ENCODE measurements at places on chromosomes 11 and 22. TPM values are rescaled to one million over a fixed set of nuclear protein-coding genes. Genes with fewer than 3 reads are reported as not detected.
A peak's percentile ranks its signal among the peaks of the same experiment; 100 is the strongest.

Gene WNT7B
- 16.7 TPM for total RNA-seq

Gene LAYN
- total RNA-seq: 61.1 TPM

Gene TBX1
- total RNA-seq: 0.50 TPM

DNA sequence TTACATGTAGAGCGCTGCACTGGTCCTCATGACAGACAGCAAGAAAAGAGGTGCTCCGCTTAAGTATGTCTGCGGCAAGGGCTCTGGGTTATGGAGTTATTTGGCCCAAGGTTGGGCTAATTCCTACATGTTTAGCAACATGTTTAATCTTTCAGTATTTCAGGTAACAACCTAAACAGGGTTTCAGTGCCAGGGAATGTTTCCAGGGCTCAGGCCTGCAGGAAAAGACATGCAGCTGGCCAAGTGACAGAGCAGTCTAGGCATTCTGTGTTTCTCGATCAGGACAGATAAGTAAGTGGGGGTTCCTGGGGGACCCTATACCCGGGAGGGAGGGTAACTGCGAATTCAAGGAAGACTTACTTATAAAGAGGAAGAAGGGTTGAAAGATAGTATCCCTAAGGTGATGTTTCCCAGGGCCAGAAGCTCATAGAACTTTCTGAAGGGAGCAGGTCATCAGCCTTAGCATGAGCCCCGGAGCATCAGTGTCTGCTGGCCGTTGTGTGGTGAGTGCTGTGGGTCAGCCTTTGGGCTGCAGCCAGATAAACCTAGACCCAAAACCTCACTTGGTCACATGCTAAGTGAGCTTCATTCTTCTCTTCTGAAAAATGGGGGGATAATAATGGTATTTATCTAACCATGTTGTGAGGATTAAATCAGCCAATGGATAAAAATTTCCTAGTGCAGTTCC is 18.4 kb downstream of the KCNJ5 start:
- DNase-seq: no peak

Gene SMIM35
- not detected for total RNA-seq

- no peak for DNase-seq
Observed at GRCh38 chr22:42396621-42397331, 35.4 kb downstream of the NFAM1 start.

- DNase-seq: no peak
Observed at GRCh38 chr11:72537051-72537450, 102.7 kb upstream of the CLPB start.

- DNase-seq: peak; percentile 58
Observed at GRCh38 chr11:86717817-86718501, 45.5 kb upstream of the ME3 start.

Gene C1QTNF5
- 15.7 TPM for total RNA-seq

DNA sequence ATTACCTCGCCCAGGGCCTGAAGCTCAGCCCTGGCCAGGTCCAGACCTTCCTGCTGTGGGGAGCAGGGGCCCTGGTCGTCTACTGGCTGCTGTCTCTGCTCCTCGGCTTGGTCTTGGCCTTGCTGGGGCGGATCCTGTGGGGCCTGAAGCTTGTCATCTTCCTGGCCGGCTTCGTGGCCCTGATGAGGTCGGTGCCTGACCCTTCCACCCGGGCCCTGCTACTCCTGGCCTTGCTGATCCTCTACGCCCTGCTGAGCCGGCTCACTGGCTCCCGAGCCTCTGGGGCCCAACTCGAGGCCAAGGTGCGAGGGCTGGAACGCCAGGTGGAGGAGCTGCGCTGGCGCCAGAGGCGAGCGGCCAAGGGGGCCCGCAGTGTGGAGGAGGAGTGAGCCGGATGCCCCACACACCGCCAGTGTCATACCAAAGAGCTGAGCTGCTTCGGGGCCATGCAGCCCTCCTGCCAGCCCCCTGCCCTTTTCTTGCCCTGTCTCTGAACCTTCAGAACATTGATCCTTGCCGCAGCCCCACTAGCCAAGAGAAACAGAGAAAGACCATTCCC is 2.4 kb upstream of the TMEM132A start:
- no peak for DNase-seq

- peak; percentile 68 for DNase-seq
Observed at GRCh38 chr11:64876835-64877341, 1.5 kb downstream of the EHD1 start.

GRCh38 chr11:62108017-62108750 is 15.6 kb upstream of the INCENP start:
- DNase-seq: peak; percentile 78

Gene SAMM50
- total RNA-seq: 35.1 TPM

DNA sequence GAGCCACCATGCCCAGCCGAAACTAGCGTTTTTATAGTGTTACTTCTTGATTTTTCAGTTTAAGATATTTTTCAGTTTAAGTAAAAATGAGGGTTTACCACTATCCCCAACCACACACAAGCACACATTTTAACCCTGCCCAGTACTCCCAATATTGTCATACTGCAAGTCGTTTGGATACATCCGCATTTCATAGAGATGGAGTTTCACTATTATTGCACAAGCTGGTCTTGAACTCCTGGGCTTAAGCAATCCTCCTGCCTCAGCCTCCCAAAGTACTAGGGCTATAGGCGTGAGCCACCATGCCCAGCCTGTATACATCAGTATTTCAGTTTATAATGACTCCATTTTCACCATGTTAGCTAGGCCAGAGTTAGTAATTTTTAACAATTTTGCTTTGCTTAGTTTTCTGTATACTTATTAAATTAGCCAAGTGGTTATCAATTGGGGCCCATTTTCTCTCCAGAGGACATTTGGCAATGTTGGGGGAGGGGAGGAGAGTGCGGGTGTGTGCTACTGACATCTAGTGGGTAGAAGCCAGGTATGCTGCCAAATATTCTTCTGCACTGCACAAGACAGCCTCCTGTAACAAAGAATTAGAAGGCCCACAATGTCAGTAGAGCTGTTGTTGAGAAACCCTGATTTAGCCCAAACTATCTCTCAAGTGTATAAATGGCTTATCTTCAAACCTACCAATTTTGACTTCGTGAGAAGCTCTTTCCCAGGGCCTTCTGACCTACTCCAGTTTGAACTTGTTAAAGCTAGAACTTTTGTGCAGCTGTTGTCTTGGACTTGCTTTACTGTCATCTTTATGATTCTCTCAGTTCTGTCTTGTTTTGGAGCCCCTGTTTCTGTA is 7.3 kb downstream of the USP47 start:
- DNase-seq: peak; percentile 72

DNA sequence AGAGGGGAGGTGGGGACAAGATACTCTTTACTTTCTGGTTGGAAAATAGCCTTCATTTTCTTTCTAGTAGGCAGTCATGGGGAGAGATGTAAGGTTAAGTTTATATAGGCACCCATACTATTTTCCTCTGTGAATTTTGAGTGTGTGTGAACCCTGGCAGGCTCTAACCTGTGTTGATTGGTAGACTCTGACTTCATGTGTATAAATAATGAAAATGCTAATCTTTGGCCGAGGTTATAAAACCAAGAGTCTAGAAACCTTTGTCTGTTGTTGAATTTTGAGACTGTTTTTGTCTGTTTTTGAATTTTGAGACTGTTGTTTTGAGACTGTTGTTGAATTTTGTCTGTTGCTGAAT is 14.0 kb downstream of the TRIM44 start:
- no peak for DNase-seq

Gene SOX6
- 12.1 TPM for total RNA-seq

Gene SYTL2
- total RNA-seq: 133 TPM

- no peak for DNase-seq
Observed at GRCh38 chr11:95768521-95768920, 21.1 kb downstream of the FAM76B start.

DNA sequence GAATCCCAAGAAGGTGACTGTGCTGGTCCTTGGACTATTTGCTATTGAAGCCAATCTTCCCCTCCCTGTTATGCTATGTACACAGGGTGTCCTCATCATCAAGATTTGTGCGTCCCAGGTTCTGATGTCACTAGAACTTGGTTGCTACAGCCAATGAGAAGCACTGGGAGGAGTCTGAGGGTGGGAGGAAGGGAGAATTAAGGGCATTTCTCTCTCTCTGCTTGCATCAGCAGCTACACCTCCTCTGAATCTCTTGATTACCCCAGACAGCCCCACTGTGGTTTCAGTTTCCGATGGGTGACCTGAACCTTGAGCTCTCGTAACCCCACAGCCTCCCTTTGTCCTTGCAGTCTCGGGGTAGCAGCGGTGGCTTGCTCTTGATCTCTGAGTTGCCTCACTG is 212.4 kb upstream of the SESN3 start:
- no peak for DNase-seq

DNA sequence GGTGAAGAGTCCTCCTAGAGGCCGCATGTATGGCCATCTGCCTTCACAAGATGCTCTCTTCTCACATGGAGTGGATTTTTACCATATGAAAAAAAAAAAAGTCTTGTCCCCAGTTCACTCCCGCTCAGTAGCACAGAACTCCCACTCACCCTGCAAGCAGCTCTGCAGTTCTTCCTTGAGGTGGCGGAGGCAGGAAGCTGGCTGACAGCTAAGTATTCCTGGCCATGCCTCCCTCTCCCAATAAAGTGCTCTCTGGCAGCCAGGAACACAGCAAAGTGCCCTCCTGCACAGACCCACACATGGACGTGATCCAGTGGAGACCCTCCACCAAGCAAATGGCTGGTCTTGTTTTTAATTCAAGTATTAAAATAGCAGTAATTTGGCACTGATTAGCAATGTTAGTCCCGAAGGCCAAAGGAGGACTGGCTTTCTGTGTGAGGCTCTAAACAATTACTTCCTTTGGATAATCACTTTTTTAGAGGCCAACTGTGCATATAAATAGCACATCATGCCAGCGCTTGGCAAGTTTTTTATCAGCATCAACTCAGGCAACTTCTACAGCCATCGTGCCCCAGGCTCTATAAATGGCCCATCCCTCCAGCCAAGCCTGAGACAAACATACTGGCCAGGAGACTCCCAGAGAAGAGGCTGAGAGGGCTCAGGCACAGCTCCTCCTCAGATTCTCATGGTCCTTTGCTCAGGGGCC is 413.6 kb downstream of the OPCML start:
- no peak for DNase-seq

DNA sequence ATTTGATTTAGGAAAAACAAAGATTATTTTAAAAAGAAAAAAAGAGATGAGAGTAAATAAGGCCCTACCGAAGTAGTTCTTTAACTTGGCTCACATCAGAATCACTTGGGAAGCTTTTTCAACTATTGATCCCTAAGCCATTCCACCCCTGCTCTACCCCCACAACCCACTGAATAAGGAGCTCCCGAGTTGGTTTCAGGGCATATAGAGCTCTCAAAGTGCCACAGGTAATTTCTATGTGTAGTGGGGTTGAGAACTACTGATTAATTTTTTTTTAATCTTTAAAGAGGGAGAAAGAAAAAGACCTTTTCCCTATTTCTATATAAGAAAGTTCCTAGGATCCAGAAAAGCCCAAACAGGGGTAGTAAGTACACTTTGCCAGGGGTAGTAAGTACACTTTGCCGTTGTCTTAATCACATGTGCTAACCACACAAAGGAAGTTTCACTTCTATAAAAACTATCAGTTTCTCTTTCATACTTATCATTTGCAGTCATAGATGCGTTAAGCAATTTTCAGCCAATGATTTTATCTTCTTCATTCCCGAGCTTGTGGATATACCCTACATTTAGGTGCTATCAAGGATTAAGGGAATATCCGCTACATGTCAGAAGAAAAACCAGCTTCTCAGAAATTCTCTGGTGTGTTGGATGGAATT is 108.4 kb upstream of the ZC3H12C start:
- DNase-seq: no peak

DNA sequence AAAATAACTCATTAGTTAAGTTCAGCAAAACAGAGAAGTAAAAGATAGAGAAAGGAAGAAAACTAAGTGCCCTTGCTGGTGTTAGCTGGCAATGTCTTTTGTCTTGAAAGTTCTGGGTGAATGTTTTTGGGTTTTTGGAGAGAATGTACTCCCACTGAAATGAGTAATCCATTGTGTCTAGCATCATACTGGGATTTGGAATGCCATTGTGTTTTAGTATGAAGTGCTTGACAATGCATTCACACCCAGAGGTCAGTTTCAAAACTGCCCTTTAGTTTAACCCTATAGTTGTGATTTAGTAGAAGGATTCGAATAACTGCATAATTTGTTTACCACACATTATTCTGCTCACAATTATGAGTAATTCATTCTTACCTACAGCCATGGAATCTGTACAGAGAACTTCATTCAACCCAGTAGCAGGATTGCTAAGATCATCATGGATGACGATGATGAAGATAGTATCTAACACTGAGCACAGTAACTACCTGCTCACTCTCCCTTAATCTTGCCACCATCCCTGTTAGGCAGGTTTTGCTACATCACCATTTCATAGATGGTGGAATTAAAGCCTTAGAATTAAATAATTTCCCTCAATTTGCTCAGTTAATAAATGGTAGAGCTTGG is 33.9 kb downstream of the MAML2 start:
- DNase-seq: peak; percentile 89

Gene TRIM49
- total RNA-seq: not detected

GRCh38 chr11:78499971-78500370 is 74.7 kb downstream of the NARS2 start:
- peak; percentile 25 for DNase-seq
